ENCODE measurements at places on chromosomes 16 and 17. TPM values are rescaled to one million over a fixed set of nuclear protein-coding genes. Genes with fewer than 3 reads are reported as not detected.

The KRT222 gene
- not detected for total RNA-seq

DNA sequence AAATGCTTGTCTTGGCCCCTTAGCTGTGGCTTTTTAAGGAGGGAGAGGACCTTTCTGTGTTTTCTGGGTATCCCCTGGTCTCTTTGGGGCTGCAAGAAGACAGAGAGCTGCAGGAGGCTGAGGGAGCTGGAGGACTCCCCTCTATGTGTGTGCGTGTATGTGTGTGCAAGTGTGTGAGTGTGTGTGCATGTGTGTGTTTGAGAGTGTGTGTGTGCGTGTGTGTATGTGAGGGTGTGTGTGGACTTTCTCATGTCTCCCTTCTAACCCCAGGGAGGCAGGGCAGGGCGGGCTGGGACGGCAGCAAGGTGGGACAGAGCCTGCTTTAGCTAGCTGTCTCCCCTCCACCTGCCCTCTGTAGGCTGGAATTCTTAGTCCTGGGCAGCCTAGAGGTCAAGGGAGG is 1.9 kb downstream of the PRSS54 start:
- no peak for DNase-seq

DNA sequence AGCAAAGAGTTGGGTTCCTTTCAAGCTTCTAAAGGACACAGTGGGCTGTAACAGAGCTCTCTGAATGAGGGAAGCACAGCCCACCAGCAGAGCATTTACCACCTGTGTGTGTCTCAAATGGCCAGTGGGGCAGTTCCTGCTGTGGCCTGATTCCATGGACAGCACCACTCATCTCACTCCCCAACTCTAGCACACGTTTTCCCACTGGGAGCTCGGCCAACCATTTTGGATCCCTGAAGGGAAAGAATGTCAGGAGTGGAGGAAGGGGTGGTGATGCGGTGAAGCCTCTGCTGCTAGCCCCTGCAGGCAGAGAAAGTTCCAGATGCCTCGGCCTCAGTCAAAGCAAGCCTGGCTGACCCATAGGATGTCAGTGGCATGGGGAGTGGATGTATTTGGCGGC is 86.6 kb downstream of the PLXDC1 start:
- DNase-seq, result no peak

DNA sequence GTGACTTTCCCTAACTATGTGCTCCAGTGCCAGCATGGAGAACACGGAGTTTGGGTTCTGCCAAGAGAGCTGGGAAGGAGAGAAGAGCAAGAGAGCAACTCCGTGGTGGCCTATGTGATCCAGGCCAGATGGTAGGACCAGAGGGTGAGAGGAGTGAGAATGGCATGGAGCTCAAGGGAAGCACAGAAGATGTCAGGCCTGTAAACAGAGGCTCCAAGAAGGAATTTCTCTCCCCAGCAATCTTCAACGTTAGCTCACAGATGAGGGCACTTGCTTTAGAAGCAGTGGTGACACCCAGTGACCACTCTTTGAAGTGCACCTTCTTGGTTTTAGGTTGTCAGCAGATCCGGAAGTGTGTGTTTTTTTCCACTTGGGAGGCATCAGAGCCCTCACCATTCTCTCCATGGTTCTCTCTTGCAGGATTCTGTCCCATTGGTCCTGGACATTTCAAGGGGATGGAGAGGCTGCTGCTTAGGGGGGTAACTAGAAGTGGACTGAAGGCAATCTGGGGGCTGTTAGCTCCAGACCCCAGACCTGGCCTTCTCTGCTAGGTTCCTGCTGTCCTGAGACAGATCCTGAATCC is 18.1 kb upstream of the TMEM98 start:
- no peak for DNase-seq

DNA sequence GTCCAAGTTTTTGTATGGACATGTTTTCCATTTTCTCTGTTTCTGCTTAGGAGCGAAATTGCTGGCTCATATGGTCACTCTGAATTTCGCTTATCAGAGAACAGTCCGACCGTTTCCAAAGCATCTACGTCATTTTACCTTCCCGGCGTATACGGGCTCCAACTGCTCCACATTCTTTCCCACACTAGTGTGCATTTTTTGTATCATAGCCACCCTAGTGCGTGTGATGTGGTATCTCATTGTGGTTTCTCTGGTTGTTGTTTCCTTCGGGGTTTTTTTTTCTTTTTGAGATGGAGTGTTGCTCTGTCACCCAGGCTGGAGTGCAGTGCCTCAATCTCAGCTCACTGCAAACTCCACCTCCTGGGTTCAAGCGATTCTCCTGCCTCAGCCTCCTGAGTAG is 31.0 kb upstream of the BHLHA9 start:
- DNase-seq, result no peak

GRCh38 chr17:55171634-55172328 is 93.0 kb upstream of the HLF start:
- DNase-seq, result no peak

All from cardiac septum (tissue), 1 donor.